Activated CD8-positive, alpha-beta memory T cell treated with anti-CD3 and anti-CD28 coated beads for 1 hour (primary cell): ENCODE measurements at places on chromosomes 6 and 20.

DNA sequence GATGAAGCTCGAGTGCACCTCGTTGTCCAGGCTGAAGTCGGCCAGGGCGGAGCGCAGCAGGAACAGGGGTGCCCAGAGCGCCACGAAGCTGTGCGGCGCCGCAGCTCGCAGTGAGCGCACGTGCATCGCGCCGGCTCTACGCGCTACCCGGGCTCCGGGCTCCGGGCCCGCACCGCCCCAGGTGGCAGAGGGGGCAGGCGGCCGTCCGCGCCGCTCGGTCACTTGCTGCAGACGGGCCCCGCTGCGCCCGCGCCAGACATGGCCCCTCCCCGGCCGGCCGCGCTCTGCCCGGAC lies 497 bp downstream of the BMP7 start:
- no peak for DNase-seq

DNA sequence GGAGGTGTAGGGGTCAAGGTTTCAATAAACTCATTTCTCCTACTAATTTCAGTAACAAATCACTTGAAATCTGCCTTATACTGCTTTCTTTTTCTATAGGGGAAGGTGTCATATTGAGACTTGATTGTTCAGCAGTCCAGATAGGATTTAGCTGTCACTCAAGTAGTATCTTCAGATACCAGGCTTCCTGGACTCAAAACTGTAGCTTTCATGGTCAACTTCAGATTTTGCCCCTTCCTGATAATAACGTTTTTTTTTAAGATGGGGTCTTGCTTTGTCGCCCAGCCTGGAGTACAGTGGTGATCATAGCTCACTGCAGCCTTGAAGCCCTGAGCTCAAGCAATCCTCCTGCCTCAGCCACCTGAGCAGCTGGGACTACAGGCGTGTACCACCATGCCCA lies 77.8 kb downstream of the JAG1 start:
- no peak for DNase-seq

GRCh38 chr6:30025186-30025585 lies 35.9 kb upstream of the POLR1H start:
- DNase-seq, result no peak

GRCh38 chr6:40391086-40391485 lies 196.1 kb downstream of the LRFN2 start:
- no peak for DNase-seq

GRCh38 chr6:7106752-7107577 lies 796 bp upstream of the RREB1 start:
- DNase-seq, result no peak

DNA sequence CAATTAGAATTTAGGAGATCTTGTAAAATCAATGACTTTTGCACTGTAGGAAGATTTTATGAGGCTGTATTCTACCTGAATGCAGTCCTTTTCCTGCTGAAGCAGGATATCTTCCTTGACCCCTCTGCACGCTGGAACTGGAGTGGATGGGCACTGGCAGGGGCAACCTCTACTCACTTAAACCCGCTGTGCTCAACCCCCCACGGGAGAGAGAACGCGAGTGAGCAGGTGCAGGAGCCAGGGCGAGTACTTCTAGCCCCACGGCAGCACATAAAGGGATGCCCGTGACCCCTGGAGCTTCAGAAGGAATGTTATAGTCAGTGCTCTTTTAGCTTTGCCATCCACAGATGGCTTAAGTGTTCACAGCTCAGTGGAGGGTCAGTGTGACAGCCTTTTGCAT lies 1144.8 kb downstream of the EPHA7 start:
- DNase-seq, result no peak

GRCh38 chr20:18101125-18101810 lies 36.4 kb upstream of the KAT14 start:
- no peak for DNase-seq

GRCh38 chr20:43529051-43529450 lies 21.6 kb downstream of the L3MBTL1 start:
- no peak for DNase-seq

GRCh38 chr20:48238781-48239180 lies 453.5 kb upstream of the SULF2 start:
- DNase-seq, result no peak

GRCh38 chr6:137269803-137270202 lies 50.6 kb upstream of the IFNGR1 start:
- DNase-seq, result no peak

DNA sequence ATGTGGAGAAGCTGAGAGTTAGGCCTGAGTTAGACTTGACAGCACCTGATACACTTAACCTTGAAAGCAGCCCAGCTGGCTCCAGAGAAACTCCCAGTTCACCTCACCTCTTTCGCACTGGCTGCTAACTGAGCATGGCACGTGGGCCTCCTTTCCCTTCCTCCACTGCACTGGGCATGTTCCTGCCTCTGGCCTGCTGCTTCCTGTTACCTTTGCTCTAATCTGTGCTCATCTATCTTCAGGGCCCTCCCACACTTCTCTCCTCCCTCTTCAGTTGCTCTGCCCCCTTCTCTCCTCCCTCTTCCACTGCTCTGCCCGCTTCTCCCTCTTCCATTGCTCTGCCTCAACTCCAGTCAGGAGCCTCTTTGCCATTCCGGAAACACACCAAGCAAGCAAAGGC lies 13.7 kb upstream of the UBE2V1 start:
- no peak for DNase-seq

DNA sequence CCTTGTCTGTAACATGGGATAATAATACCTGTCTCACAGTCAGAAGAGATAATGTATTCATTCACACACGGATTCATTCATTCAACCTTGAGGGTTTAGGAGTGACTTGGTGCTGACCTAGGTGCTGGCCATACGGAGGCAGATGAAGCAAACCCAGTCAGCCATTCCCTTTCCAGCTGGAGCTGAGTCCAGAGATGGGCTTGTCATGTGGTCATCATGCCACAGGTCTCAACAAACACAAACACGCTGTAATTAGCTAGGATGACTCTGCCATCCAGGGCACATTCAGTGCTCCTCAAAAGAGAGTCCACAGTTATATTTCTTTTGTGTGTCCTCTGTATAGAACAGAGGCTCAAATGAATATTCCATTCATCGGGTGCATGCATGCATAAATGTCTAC lies 19.5 kb upstream of the PRELID3B start:
- no peak for DNase-seq

DNA sequence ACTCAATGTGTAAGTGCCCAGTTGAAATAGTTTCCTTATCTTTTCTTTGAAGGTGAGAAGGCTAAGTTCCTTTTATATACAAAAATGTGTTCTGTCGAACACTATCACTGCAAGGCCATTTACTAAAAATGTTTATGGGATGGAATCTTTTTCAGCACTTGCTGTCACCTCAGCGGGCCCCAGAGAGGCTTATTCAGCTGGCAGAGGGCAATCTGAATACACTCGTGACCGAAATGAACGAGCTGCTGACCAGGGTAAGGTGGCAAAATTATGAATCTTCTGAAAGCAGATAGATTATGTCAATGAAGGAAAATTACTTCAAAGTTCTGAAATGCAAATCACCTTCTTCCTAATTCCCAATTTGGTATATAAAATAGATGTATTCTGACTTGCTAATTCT lies 340.2 kb downstream of the ARHGAP18 start:
- no peak for DNase-seq

DNA sequence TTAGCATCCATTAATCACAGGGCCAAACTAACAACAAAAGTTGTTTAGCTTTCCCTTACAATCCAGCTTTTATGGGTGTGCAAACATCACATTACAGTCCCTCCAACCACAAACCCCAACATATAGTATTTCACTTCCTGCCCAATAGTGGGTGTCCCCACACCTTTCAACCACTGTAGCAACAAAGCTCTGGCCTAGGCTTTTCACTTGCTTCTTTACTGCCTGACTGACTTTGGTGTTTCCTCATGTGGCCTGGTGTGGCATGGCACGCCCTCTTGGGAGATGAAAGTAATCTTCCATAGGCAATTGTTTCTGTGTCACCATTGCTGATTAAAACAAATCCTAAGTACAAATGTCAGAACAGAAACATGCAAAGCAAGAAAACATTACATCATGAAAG lies 46.3 kb downstream of the MCM8 start:
- DNase-seq, result no peak

DNA sequence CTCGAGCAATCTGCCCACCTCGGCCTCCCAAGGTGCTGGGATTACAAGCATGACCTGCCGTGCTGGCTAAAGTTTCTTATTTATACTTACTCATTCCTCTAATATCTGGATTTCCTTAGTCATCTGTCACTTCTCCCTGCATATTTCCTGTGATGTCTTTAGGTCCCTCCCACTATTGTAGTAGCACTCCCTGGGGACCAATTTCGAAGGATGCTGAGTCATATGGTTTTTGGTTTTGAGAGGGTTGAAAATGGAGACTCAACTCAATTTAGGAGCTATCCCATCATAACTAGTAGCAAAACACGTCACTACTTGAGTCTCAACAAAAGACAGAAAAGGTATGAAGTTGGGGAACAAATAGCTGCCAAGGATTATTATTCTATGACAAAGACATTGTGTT lies 20.2 kb downstream of the MCUR1 start:
- DNase-seq, result no peak
